ENCODE measurements at places on chromosomes 1 and 21.

GRCh38 chr1:233278631-233279030, 16.9 kb downstream of the PCNX2 start:
- no peak for DNase-seq

DNA sequence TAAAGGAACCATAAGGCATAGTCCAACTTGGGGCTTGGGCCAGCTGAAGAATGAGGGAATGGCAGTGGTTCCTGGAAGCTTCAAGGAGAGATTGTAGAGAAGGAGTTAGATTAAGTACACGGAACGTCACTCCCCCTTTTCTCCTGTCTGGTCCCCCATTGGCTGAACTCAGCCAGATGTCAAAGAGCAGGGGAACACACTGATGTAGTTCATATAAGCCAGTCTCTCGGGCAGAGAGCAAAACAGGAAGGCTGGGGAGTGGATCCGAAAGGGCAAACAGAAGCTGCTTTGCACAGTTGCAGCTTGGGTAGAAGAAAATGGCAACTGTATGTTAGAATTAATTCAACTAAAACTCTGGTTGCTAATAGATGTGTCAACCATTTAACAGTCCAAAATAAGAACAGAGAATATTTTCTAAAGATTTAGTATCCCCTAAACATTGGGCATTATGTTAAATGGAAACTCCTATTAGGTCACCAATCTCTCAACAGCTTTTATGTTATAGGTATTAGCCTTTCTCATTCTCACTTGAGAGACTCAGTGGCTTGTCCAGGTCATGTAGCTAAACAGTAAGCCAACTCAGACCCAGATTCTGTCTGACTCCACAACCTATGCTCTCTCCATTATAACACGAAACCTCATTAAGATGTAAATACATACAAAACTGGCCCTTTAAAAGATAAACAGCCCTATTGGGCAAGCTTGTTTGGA, 600.7 kb upstream of the USP24 start:
- no peak for DNase-seq

DNA sequence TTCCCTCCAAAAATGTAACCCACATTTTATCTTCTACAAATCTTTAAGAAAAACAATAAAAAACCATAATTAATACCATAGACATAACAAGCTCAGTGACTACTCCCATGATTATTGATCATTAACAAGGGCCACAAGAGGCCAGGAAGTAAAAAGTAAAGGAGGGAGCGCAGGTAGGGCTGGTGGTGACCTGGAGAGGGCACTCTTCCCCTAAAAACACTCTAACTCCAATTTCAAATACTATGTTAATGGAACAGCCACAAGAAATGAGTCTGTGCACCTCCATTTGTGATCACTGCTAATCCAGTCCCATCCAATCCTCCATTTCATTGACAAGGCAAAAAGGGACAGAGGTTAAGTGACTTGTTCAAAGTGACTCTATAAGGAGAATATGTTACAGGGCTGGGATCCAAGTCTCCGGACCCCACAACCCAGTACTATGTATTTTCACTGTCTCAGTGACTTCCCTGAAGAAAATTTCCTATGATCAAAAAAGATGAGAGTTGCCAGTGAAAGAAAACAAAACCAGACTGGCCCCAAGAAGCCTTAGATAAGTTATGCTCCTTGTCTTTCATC, 41.2 kb upstream of the CFAP298 start:
- DNase-seq = no peak

- DNase-seq = peak; percentile 99
Observed at GRCh38 chr1:31296486-31297276, at the start of the genes SNRNP40 and ZCCHC17. SNRNP40 (minus strand) TSS chr1:31296788; CDS start chr1:31296751, 37 bp downstream. ZCCHC17 (plus strand) TSS chr1:31297032; CDS start chr1:31310099, 13,067 bp downstream.

GRCh38 chr1:6342056-6342455, 51.5 kb downstream of the ACOT7 start:
- no peak for DNase-seq

- no peak for DNase-seq
Observed at GRCh38 chr1:206654828-206655227, 19.5 kb downstream of the DYRK3 start.

GRCh38 chr1:52601991-52602855, at the start of gene GPX7:
GPX7 (plus strand) TSS chr1:52602371; CDS start chr1:52602410, 39 bp downstream.
- peak; percentile 12 for DNase-seq

GRCh38 chr1:243315455-243315854, 59.6 kb downstream of the SDCCAG8 start:
- no peak for DNase-seq

GRCh38 chr1:174230399-174230798, 71.1 kb downstream of the RABGAP1L start:
- no peak for DNase-seq

DNA sequence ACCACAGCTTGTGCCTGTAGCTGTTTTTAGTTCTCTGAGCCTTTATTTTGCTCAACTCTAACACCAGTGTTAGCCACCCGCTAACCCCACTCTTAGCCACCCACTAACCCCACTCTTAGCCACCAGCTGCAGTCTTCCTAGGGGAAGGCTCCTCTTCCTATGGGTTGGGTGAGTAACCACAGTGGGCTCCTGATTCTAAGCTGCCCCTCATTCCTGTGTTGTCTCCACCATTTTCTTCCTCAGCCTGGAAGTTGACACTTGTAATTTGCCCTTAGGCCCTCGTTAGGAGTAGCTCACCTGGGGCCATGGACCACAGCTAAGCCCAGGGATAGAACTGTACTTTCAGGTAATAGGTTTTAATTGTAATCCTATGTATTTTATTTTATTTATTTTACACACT, 782.9 kb upstream of the TPTE start:
- DNase-seq = no peak

DNA sequence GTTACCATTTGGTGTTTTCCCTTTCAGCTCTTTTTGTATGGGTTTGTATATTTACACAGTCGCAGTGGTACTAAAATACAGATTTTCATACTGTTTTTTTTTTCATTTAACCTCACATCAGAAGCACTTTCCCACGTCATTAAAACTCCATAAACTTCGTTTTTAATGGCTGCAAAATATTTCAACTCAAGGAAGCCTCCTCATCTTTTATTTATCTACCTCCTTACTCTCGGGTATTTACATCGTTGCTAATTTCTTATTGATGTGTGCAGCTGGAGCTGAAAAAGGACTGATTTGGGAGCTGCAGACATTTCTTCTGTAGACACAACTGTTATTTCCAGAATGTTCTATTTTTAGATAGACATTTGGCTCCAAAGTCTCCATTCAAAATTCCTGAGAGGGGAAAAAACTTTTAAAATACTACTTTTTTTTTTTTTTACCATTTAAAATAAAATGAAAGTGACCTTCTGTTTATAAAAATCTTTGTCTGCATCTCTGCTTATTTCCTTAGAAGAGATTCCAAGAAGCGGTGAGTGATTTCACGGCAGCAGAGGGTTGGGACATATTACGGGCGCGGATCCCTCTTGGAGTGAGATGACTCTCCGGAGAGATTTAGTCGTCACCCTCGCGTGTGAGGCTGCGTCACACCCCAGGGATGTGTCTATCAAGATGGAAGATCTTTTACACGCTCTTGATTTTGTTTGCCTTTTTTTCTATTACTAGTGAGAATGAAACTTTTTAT, 10.1 kb downstream of the RUNX3 start:
- no peak for DNase-seq

GRCh38 chr1:180066150-180066549, 88.5 kb upstream of the QSOX1 start:
- DNase-seq = no peak

GRCh38 chr1:101285922-101286570, 49.2 kb downstream of the S1PR1 start:
- DNase-seq = no peak

DNA sequence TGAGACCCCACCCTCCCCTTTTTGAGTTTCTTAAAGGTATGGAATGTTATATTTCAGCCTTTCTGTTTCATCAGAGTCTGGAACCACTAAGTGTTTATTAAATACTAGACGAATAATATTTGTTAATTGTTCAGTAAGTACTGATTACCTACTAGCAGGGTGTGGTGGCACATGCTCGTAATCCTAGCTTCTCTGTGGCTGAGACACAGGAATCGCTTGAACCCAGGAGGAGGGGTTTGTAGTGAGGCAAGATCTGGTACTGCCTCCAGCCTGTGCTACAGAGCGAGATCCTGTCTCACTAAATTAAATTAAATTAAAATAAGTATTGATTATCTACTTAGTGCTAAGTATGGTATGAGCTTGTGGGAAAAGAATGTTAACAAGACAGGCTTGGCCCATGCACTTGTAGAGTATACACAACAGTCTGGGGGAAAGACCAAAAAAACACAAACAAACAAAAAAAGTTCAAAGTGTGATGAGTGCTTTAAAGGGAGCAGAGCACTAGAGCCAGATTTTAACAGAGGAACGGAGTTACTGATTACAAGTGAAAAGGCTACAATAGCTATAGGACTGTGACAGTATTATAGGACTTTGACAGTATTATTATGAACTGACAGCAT, 2.4 kb downstream of the CEPT1 start:
- DNase-seq = no peak

DNA sequence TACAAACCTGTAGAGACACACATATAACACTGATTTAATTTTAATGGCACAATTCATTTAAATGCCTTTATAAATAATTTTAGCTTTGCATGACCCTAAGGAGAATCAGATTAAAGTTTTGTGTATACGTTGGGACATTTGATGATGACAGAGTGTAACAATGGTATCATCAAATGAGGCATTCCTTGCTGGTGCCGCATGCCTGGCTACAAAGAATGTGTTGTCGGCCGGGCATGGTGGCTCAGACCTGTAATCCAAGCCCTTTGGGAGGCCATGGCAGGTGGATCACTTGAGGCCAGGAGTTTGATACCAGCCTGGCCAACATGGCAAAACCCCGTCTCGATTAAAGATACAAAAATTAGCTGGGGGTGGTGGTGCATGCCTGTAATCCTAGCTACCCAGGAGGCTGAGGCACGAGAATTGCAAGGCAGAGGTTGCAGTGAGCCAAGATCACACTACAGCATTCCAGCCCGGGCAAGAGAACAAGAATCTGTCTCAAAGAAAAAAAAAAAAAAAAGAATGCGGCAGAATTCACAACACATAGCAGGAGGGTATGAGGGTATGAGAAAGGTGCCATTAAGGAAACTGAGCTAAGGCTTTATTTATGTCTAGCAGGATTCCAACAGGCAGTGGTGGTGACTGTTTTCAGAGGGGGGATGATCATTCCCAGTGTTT, 58.9 kb downstream of the PTPN14 start:
- DNase-seq = no peak

All from skin of body (tissue), 3 donors.